ENCODE measurements at places on chromosomes 12 and 14.

GRCh38 chr14:98415766-98416165 lies 856.2 kb downstream of the BCL11B start:
- DNase-seq, result no peak

GRCh38 chr12:131202592-131203378 lies 249.1 kb downstream of the ADGRD1 start:
- no peak for DNase-seq

- no peak for DNase-seq
Observed at GRCh38 chr12:47610686-47611252, 95.1 kb downstream of the RPAP3 start.

DNA sequence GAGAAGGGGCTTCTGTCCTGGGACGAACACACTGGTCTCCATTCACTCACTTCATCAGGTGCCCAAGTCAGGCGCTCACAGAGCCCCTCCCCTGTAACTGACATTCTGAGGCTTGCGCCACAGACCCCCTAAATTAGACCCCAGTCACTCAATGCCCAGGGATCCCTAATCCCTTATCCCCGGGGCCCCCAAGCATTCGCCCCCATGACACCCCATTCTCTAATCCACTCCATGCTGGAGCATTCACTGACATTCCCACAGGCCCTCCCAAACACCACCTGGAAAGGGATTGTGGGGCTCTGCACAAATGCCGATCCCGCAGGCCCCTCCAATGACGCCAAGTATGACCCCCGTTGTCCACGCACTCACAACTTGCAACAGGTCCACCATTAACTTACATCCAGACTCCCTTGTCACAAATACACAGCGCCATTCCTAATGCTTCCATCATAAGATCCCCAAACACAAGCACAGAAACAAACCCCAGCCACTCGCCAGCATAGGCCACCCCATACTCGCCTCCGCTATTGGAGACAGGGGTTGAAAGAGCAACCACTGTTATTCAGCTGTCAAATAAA lies 1.5 kb downstream of the ZNF605 start:
- no peak for DNase-seq

DNA sequence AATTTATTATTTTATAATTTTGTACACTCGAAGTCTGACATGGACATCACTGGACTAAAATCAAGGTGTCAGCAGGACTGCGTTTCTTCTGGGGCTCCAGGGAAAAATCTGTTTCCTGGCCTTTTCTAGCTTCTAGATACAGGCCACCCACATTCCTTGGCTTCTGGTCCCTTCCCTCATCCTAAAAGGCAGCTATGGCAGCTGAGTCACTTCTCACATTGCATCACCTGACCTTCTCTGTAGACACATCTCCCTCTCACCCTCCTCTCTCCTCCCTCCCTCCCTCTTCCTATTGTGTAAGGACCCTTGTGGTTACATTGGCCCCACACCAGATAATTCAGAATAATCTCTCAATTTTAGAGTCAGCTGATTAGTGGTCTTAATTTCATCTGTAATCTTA lies 92.4 kb downstream of the RPS6KA5 start:
- no peak for DNase-seq

DNA sequence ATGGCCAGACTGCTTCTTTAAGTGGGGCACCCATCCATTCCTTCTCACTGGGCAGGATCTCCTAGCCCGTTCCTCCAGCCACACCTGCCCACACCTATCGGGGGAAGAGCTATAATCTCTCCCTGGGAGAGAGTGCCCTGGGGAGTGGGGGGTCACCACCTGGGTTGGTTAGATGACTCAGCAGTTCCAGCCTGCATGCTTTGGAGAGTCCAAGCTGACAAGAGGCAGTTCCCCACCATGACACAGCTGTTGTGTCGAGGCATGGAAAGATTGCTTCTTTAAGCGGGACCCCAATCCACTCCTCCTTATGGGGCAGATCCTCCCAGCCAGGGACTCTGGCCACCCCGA lies 52.6 kb upstream of the PPFIA2 start:
- DNase-seq, result no peak

DNA sequence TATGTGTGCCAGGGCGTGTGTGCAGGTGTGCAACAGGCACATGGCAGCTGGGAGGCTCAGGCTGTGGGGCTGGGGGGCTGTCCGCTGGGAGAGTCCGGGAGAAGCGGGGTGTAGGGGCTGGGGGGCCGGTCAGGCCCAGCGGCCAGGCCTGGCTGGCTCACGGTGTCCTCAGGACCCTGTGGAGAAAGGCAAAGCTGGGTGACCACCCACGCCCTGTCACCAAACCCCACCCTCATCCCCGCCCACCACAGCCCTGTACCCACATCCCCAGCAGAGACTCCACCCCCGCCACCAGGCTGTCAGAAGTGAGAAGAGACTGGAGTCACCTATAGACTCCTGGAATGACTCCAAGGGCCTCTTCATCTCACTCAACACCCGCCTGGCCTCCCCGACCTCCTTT lies 85.3 kb downstream of the SCARB1 start:
- peak; percentile 36 for DNase-seq

DNA sequence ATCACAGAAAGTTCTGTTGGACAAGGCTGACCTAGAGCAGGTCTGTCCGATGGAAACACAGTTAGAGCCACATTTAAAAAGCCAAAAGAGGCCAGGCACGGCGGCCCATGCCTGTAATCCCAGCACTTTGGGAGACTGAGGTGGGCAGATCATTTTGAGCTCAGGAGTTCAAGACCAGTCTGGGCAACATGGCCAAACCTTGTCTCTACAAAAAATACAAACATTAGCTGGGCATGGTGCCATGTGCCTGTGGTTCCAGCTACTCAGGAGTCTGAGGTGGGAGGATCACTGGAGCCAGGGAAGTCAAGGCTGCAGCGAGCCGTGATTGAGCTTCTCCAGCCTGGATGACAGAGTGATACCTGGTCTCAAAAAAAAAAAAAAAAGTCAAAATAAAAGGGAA lies 14.9 kb downstream of the UBE3B start:
- no peak for DNase-seq

DNA sequence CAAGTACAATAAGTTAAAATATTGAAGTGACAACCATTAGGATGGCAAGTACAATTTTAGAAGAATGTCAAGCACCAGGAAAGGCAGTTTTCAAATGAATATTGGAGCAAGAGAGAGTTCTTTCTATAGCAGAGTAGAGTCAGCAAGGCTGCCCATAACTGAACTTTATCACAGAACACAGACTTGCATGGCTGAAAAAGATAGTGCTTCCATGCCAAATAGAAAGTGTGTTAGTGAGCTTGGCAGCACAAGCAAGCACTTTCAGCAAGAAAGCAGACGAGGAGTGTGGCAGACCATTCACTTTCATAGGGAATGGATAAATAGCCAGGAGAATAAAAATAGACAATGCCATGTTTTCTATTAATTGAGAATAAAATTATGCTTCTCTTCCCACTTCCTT lies 647.0 kb upstream of the MGAT4C start:
- no peak for DNase-seq

DNA sequence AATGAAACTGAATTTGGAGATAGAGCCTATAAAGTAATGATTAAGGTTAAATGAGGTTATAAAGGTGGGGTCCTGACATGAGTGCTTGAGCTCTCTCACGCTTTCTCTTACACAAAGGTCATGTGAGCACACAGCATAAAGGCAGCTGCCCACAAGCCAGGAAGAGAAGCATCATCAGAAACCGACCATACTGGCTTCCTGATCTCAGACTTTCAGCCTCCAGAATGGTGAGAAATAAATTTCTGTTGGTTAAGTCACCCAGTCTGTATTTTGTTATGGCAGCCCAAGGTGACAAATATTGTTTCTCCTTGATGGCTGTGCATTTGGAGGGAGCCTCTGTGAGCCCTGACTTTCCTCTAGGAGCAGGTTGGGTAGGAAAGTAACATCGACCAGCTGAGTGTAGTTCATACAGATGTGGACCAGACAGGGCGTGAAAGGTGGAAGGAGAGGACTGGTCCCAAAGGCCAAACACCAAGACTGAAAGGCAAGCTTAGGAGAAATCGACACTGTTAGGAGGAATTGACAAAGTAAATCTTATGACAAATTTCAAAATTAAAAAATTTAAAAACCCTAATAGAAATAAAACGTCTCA lies 97.6 kb upstream of the SLC38A2 start:
- no peak for DNase-seq

GRCh38 chr12:42277396-42278127 lies 39.5 kb upstream of the YAF2 start:
- no peak for DNase-seq

GRCh38 chr14:33070475-33070874 lies 131.8 kb downstream of the NPAS3 start:
- DNase-seq, result no peak

Data from activated T-cell treated with anti-CD3 and anti-CD28 coated beads for 48 hours (primary cell).